Naive thymus-derived CD4-positive, alpha-beta T cell (primary cell): ENCODE measurements at places on chromosomes 1 and 21. TPM values are rescaled to one million over a fixed set of nuclear protein-coding genes. Genes with fewer than 3 reads are reported as not detected.

GFI1 gene
- 13.8 TPM for total RNA-seq

CCDC27 gene
- total RNA-seq, result not detected

MAP3K21 gene
- total RNA-seq, result 0.91 TPM

LRRC71 gene
- not detected for total RNA-seq

RALGPS2 gene
- 22.1 TPM for total RNA-seq

KLHL21 gene
- total RNA-seq, result 27.8 TPM

CRYZ gene
- 23.9 TPM for total RNA-seq

VTCN1 gene
- not detected for total RNA-seq

RBM11 gene
- total RNA-seq, result 0.46 and 0.71 TPM in 2 replicates

CYP4A11 gene
- total RNA-seq, result not detected

PRKCZ gene
- 24.0 TPM for total RNA-seq

RRAGC gene
- total RNA-seq, result 16.2 TPM in 2 replicates

NEXN gene
- total RNA-seq, result 0.48 TPM

TNFRSF14 gene
- total RNA-seq, result 200 TPM

TRIM17 gene
- total RNA-seq, result 1.00 TPM

MEF2D gene
- total RNA-seq, result 137 TPM

CAPN9 gene
- not detected for total RNA-seq

COL16A1 gene
- total RNA-seq, result not detected

OR2L3 gene
- not detected for total RNA-seq

C8A gene
- total RNA-seq, result not detected

KCNK2 gene
- not detected in 2 replicates for total RNA-seq

C1QA gene
- 3.5 TPM for total RNA-seq

NUP133 gene
- 44.0 TPM for total RNA-seq

NCMAP gene
- total RNA-seq, result not detected

WNT3A gene
- total RNA-seq, result not detected

IGSF21 gene
- not detected in 2 replicates for total RNA-seq

PTAFR gene
- 1.2 TPM for total RNA-seq

NMNAT1 gene
- 8.3 TPM for total RNA-seq

FCRL2 gene
- total RNA-seq, result not detected in 2 replicates

PGLYRP3 gene
- not detected for total RNA-seq

TAS1R1 gene
- not detected for total RNA-seq

TAL1 gene
- total RNA-seq, result not detected

CELA2A gene
- not detected for total RNA-seq

SPRR2G gene
- total RNA-seq, result not detected

FTCD gene
- total RNA-seq, result 0.15 and 0.29 TPM in 2 replicates

C1orf226 gene
- not detected for total RNA-seq
